ENCODE measurements at places on chromosomes 1 and 21.
A peak's percentile ranks its signal among the peaks of the same experiment; 100 is the strongest.

GRCh38 chr21:33219300-33219699 is 10.4 kb upstream of the IFNAR2 start:
- no peak for DNase-seq

GRCh38 chr1:166920561-166921475 is 44.8 kb upstream of the TADA1 start:
- no peak for DNase-seq

GRCh38 chr1:147225193-147225730 is at the start of gene FMO5:
TSS of gene FMO5 (minus strand) at chr1:147225339. CDS start at chr1:147225029, 310 bp downstream.
- no peak for DNase-seq

DNA sequence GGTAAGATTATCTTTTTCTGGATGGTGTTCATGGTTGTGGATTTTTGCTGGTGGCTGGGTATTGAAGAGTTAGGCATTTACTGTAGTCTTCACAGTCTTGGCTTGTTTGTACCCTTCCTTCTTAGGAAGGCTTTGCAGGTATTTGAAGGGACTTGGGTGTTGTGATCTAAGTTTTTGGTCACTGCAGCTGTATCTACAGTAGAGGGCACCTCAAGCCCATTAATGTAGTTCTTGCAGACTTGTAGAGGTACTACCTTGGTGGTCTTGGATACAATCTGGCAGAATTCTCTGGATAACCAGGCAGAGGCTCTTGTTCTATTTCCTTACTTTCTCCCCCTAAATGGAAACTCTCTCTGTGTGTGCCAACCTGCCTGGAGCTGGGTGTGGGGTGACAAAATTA is 155.8 kb upstream of the BRINP3 start:
- no peak for DNase-seq

DNA sequence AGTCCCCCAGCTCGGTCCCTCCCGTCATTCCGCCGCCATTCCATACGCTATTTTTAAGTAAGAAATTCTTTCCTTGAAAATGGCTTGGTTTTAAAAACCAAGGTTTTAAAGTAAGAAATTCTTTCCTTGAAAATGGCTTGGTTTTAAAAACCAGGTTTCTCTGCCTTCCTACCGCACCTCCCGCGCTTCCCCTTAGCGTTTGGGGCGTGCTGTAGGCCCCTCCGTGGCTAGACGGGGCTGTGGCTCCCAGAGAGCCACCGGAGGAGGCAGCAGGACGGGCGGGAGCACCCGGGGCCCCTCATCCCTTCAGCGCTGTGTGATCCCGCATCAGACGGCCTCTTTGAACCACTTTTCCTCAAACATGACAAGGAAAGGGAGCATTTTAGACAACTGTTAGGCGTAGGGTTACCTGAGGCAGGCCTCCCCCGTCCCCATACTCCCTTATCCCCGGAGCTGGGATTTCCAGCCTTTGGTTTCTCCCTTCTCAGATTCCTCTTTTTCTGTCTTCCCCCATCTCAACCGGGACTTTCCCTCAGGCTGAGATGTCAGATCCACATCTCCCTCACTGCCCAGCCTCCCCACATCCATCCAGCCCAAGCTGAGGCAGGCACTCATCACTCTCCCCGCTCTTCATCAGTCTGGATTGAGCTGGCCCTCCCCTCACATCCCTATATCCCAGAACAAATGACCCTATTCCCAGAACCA is 541 bp upstream of the CD58 start:
- no peak for DNase-seq

- peak; percentile 63 for DNase-seq
Observed at GRCh38 chr1:27366113-27366410, 699 bp downstream of the MAP3K6 start.

DNA sequence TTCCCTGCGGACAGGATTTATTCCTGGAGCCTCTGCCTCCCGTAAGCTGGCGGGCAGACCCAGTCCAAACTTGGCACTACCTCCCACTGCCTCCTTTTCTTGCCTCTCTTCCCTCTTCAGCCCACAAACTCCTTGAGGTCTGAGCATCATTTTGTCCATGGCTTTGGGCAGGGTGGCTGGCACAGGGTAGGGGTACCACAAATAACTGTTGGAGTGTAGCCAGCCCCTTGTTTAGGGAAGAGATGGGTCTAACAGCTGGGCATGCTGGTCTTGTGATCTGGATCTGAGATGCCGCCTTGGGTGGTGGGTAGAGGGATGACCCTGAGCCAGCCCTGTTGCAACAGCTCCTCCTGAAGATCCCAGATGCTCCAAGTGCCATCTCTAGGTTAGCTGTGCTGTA is 71.4 kb upstream of the CLDN14 start:
- DNase-seq = no peak

All from NCI-H446 treated with DMSO at 0.1 percent for 48 hours (cell line).